ENCODE measurements at places on chromosomes 7 and 10.

- peak; percentile 57 for DNase-seq
Measured at GRCh38 chr7:112414855-112415490, 35.3 kb upstream of the IFRD1 start.

GRCh38 chr10:97633921-97634320 lies 621 bp upstream of the MORN4 start:
- peak; percentile 45 for DNase-seq

DNA sequence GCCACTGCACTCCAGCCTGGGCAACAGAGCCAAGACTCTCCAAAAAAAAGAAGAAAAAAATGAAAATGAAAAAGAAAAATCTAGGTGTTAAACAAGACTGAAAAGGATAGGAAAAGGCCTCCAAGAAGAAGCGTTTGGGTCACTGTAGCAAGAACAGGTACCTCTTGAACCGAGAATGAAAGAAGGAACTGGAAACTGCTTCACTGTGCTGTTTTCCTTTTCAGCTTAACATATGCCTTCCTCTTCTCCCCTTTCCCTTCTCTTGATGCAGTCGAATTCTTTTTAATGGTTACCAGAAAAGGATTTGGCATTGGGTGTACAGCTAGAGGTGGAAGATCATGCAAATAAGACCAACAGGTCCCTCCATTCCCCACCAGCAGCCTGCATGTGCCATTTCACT lies 28.1 kb downstream of the LRRC4 start:
- DNase-seq: peak; percentile 83

- peak; percentile 83 for DNase-seq
Measured at GRCh38 chr10:89256340-89256739, 4.8 kb upstream of the LIPA start.

GRCh38 chr10:92688927-92689662 lies 660 bp upstream of the HHEX start:
- peak; percentile 27 for DNase-seq

- no peak for DNase-seq
Measured at GRCh38 chr10:123796736-123797135, 94.9 kb downstream of the CPXM2 start.

DNA sequence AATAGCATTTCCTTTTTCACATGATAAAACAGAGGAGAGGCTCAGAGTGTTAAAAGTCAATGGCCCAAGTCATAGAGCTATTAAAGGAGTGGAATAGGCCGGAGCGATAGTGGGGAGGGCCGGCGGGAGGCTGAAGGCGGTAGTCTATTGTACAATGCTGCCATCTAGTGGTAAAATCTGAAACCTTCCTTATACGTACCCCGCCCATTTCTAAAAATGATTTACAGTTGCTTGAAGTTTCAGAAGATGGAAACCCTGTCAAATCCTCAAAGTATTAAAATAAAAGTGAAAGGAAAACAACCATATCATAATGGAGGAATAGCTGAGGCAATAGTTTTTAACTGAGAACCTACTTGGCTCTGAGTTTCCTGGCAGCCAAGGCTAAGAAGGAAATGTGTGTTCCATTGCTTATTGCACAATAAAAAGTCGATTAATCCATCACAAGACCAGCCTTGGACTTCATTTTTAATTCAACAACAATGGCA lies 209.1 kb downstream of the CCSER2 start:
- DNase-seq: peak; percentile 84

DNA sequence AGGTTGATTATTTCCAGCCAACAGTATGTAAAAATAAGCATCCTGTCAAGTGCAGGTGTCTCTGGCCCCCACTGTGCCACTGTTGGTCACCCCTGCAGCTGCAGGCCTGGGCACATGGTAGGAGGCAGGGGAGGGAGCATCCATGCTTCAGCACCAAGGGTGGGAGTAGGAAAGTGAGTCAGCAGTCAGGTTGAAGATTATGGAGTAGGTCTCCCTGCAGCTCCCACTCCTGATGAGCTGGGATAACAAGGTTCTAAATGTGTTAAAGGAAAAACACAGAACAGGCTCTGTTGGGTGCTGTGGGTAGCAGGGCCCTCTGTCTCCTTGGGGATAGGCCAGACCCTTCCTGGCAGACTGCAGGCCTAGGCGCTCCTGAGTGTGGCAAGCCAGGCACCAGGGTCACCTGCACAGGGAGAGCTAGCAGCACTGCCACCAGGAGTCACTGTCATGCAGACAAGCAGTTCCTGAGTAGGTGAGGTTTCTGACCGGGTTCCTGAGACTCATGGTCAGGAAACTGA lies 59.3 kb downstream of the NUDCD3 start:
- DNase-seq: no peak

DNA sequence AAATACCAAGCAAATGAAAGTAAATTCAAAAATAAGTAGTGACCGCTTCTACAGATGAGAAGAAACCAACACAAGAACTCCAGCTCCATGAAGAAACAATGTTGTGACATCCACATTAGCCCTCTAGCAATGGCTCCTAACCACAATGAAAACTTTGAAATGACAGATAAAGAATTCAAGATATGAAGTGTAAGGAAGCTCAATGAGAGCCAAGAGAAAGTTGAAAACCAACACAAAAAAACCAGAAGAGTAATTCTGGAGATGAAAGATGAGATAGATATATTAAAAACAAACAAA lies 68.2 kb upstream of the DDC start:
- no peak for DNase-seq

GRCh38 chr7:19648791-19649190 lies 60.0 kb downstream of the POLR1F start:
- no peak for DNase-seq

GRCh38 chr10:23381298-23382040 lies 36.9 kb upstream of the C10orf67 start:
- DNase-seq: no peak

GRCh38 chr10:75367021-75367487 lies 34.5 kb downstream of the ZNF503 start:
- no peak for DNase-seq

GRCh38 chr10:124020981-124021815 lies 72.2 kb downstream of the CHST15 start:
- DNase-seq: no peak

GRCh38 chr10:77274046-77274795 lies 363.4 kb downstream of the KCNMA1 start:
- no peak for DNase-seq

DNA sequence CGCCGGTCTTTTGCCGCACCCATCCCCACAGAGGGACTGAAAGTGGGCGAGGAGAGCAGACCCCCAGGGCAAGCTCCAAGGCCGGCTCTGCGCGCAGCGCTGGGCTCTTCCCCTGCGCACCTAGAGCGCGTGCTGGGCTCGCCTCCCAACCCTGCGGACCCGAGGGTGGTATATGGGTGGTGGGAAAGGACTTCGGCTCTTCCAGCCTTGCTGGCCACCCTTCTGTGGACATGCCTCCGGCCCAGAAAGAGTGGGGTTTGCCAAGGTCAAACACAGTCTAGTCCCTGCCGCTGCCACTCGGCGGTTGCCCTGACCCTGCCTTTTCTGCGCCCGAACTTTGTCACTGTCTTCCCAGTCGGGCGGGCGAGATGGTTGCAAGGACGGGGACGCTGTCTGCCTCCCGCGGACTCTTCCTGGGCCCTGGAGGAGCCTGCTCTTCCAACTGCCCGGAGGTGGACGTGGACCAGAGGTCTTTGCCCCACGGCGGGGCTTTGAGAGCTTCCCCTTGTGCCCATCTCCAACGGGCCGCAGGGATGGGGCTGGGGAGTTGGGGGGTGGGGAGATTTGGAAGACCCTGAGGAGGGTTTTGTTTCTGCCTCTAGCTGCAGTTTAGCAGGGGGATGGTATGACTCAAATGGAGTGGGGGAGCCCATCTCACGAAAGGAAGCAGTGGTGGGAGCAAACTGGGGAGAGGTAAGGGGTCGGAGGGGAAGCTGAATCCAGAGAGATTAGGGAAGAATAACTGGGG lies 1.5 kb downstream of the ADCY1 start:
- no peak for DNase-seq

- DNase-seq: no peak
Measured at GRCh38 chr7:117077658-117078057, 124.4 kb downstream of the ST7 start.

GRCh38 chr7:33774762-33775523 lies 130.4 kb upstream of the BMPER start:
- DNase-seq: no peak

GRCh38 chr10:130177250-130177649 lies 41.1 kb downstream of the GLRX3 start:
- DNase-seq: no peak

GRCh38 chr7:28224675-28225074 lies 44.1 kb upstream of the JAZF1 start:
- DNase-seq: no peak

DNA sequence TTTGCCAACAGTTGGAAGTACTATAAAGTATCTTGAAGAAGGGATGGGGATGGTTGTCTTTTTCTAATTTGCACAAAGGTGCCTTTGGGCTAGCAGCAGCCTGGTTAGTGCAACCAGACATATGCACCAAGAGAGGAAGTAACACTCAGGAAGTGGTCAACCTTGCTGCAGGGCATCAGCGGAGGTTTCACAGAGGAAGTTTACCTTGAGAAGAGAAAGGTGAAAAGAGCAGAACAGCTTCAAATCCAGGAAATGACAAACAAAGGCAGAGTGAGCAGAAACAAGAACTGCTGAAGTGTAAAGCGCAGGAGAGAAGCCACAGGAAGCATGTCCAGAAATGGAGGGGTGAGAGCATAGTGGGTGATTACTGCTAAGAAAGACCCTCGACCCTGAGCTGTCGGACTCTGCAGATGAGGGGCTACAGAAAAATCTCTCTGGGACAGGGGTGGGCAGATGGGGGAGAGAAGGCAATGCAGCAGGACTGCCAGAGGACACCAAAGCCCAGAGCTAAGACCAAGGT lies 66.9 kb downstream of the STK17A start:
- DNase-seq: no peak
